Activated naive CD4-positive, alpha-beta T cell treated with anti-CD3 and anti-CD28 coated beads for 36 hours (primary cell): ENCODE measurements at places on chromosomes 3 and 15. TPM values are rescaled to one million over a fixed set of nuclear protein-coding genes. Genes with fewer than 3 reads are reported as not detected.
A peak's percentile ranks its signal among the peaks of the same experiment; 100 is the strongest.

The CHDH gene
- total RNA-seq: 0.35 TPM

GRCh38 chr3:53158765-53159155 lies 2.2 kb upstream of the PRKCD start:
- no peak for DNase-seq
- peaks cover 35% of the 10 kb centered on the region for H3K27me3 ChIP-seq
- no peak overlapping the region for H3K27ac ChIP-seq
- no peaks in the 10 kb centered on the region for H3K36me3 ChIP-seq
- H3K4me3 ChIP-seq: no peak overlapping the region

- no peak overlapping the region for H3K4me3 ChIP-seq
- DNase-seq: no peak
- H3K4me1 ChIP-seq: no peaks in the 10 kb centered on the region
- no peaks in the 10 kb centered on the region for H3K36me3 ChIP-seq
- no peak overlapping the region for H3K27ac ChIP-seq
- no peaks in the 10 kb centered on the region for H3K27me3 ChIP-seq
These were observed 220.0 kb upstream of the UBE2E2 start for GRCh38 chr3:22982981-22983587.

GRCh38 chr3:158097593-158098308 lies 8.5 kb downstream of the SHOX2 start:
- DNase-seq: peak; percentile 78
- H3K27me3 ChIP-seq: peaks cover 81% of the 10 kb centered on the region
- H3K27ac ChIP-seq: peak overlapping the region; percentile 53
- H3K4me3 ChIP-seq: peak overlapping the region; percentile 91
